AG04450 (cell line): ENCODE measurements at places on chromosomes 13 and 19.

DNA sequence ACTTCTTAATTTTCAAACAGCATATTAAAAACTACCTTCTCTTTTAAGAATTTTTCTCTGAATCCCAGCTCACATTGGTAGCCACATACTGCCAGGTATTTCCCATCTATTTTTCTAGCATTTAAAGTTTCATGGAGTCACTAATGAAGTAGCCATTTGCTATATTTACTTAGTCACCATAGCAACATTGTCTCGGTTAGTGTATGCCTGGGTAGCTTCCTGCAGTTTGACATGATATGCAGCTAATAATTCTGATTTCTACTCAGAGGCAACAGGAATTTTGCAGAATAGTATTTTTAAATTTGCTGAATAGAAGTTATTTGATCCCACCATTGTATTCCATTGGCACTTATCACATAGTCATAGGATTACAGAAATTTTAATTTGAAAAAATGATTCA is 30.9 kb upstream of the KCTD4 start:
- no peak for DNase-seq

DNA sequence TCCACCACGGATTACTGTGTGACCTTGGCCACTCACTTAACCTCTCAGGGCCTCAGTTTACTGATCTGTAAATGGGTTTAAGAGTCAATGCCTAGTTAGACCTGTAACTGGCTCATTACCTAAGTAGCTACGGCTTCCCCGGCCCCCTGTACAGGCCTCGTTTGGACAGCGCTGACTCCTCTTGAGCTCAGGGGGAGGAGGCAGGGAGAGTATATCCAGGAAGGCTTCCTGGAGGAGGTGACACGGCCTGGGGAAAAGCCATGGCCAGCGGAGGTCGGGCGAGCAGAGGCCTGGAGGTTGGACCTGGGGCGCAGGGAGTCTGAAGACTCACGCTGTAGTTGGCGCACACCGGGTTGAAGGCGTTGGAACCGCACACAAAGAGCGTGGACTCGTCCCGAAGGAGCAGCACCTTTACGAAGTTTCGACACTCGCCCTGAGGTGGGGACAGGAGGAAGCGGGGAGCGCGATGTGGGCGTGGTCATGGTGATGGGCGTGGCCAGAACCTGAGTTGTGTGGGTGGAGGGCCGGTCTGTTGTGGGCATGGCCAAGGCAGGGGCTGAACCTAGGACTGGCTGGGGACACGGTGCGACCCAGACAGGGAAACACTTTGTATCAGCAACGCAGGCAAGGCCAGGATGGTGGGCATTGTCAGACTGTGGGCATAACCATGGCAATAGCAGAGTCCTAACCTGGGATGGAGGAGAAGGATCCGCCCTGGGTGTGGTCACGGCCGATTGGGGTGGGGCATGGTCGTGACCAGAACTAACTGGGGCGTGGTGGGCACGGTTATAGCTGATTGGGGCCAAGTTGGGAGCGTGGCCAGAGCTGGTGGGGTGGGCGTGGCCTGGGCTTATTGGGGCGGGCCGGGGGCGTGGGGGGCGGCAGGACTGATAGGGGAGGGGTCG is 3.6 kb downstream of the SEMA6B start:
- no peak for DNase-seq

DNA sequence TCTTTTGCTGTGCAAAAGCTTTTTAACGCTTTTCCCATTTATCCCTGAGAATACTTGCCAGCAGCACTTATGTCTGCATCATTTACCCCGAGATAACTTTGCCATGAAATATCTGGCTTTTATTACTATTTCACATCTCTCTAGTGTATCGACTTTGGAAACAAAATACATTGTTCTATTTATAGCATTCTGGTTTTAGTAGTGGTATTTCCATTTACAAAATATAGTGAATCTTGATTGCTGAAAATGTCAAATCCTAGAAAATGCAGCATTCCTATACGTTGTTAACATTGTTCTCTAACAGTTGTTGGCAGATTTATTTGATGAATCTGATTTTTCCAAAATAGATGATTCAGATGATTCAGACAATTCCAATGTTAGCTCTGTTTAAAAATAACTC is 189.3 kb upstream of the SPRY2 start:
- DNase-seq = no peak

DNA sequence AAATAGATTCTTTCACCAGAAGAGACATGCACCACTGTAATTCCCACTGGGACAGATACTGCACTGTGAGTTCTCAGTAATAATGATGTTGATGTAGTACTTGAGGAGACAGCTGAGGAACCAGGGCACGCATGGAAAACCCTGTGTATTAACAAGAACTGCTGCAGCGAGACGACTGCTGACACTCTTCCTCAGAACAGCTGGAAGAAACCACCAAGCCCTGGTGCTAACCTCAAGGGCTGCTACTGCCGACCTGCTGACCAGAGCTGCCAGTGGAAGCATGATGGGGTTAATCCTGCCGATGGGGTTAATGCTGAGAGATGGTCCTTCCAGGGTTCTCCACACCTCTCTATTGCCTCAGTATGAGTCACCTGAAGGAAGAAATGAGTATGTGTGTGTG is 45.6 kb downstream of the EDNRB start:
- DNase-seq = no peak

DNA sequence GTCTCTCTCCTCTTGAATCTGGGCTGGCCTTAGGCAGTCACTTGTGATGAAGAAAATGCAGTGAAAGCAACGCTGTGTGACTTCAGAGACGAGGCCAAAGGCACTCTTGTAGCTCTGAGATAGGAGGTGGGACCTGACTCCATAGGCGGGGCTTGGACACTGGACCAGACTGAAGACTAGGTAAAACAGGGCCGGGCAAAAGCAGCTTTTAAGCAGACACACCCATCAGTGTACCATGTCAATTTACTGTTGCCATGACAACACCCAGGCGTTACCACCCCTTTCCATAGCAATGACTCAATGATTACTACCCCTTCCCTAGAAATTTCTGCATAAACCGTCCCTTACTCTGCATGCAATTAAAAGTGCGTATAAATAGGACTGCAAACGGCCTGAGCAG is 6.6 kb upstream of the EID2 start:
- no peak for DNase-seq

DNA sequence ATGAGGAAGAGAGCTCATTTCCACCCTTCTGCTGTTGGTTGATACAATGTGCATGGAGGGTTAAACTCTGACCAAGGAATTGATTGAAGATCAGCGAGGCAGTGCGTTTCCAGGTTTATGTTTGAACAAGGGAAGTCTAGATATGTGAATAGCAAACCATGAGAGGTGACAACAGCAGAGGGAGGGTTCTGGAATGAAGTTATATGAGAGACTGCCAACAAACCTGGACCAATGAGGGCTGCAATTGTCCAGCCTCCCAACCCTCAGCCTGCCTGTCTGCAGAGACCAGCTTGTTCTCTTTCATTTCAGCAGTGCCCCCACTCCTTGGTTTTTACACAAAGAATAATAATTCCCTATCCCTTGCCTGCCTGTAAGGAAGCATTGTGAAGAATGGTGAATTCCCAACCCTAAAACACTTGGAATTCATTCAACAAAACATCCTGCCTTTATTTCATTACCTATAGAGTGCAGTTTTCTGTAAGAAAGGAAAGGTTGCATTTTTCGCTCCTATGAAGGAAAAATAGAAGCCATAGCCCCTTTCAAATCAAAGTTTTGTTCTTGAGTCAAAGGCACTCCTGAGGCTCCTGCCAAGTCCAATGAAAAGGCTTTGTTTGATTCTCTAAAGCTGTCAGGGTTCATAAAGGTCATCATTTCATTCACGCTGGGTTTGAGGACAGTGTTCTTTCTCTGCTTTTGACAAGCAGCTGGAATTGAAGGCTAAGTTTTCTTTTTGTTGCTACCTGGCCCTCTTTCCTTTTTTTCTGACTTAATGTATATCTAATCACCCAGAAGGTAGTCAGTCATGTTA is 53.6 kb upstream of the ABCC4 start:
- no peak for DNase-seq

GRCh38 chr13:88541994-88542393 is 870.8 kb downstream of the SLITRK5 start:
- no peak for DNase-seq

DNA sequence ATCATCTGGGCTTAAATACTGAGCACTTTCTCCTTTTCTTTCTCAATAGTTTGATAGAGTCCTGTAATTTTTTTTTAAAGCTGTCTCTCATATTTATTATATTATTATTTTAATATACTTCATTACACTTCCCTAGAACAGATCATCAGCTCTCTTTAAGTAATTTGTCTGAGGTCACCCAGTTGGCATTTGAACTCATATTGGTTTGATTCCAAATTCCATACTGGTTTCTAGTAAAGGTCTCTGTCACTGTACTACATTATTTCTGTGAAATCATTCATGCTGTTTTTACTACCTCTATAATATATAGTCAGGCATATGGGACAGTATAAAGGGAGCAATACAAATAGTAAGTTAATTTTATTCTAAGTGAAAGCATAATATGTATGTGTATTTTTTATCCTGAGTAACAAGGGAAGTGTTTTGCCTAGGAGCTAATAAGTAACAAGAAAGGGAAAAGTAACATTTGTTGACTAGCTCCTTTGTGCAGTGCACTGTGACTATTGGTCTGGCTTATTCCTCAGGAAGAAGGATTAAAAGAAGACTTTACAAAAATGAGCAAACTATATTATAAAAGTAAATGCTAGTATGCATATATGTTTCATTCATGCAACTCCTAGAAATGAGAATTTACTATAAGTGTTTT is 14.3 kb downstream of the LPAR6 start:
- no peak for DNase-seq

DNA sequence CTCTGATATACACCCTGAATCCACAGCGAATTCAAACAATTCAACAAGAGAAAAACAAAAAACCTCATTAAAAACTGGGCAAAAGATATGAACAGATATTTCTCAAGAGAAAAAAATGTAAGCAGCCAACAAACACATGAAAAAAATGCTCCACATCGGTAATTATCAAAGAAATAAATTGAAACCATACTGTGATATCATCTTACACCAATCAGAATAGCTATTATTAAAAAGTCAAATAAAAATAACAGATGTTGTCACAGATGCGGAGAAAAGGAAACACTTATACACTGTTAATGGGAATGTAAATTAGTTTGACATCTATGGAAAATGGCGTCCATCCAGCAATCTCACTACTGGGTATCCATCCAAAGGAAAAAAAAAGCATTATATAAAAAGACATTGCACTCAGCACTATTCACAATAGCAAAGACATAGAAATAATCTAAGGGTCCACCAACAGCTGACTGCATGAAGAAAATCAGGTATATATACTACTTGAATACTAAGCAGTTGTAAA is 1495.0 kb upstream of the PCDH20 start:
- DNase-seq = no peak

DNA sequence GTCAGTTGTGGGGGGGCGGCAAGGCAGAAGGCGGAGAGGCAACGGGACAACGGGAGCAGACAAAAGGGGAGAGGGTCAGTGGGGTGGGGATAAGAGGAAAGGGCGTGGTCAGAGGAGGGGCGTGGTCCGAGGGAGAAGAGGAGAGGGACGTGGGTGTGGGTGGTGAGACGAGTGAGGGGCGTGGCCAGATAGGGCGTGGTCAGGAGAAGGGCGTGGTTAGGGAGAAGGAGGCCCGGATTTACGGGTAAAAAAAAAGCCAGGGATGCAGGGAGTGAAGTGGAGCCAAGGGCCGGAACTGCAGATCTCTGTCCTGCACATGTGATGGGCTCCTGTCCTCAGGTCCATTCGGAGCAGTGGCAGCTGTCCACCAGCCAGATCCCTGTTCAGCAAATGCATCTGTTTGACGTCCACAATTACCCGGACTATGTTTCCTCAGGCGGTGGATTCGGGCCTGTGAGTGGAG is 21.5 kb downstream of the CPT1C start:
- no peak for DNase-seq

- DNase-seq = no peak
Observed at GRCh38 chr13:57326532-57326931, 159.5 kb downstream of the PRR20E start.

- no peak for DNase-seq
Observed at GRCh38 chr13:26075498-26075897, 23.7 kb upstream of the SHISA2 start.

DNA sequence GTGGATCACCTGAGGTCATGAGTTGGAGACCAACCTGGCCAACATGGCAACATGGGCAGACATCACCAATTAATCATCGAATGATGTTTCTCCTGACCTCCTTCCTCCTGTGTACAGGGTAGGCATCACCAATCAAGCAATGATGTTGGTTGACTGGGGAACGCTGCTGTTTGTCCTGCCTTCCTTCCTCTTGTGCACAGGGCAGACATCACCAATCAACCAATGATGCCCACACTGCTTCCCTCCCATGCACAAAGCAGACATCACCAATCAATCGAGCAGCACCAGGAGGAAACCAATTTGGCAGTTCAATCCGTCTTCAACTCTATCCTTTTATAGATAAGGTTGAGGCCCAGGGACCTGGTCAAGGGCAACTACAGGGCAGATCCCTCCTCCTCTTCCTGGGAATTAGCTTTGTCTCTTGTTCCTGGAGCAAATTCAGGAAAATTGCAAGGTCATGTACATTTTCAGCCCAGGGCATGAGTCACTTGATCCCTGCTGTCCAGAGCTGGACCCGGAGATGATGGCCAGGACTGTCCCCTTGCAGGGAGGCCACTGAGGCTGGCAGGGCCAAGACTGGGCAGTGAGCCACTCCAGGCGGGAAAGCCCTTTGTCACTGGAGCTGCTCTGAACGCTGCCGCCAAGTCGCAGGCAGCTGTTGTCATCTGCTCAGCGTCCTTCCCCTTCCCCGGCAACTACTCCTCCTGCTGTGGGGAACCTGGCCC is 5.3 kb upstream of the CSNK1G2 start:
- DNase-seq = no peak

DNA sequence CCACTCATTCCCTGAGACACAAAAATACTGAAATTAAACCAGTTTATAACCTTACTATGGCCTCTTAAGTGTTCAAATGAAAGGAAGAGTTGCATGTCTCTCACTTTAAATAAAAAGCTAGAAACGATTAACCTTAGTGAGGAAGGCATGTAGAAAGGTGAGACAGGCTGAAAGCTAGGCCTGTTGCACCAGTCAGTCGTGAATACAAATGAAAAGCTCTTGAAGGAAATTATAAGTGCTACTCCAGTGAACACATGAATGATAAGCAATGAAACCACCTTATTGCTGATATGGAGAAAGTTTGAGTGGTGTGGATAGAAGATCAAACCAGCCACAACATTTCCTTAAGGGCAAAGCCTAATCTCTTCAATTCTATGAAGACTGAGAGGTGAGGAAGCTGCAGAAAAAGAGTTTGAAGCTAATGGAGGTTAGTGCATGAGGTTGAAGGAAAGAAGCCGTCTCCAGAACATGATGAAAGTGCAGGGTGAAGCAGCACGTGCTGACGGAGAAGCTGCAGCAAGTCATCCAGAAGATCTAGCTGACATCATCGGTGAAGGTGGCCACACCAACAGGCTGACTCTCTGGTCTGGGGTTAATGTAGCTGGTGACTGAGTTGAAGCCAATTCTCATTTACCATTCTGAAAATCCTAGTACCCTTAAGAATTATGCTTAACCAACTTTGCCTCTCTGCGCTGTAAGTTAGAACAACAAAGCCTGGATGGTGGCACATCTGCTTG is 94.5 kb upstream of the TEX29 start:
- no peak for DNase-seq

- peak; percentile 58 for DNase-seq
Observed at GRCh38 chr19:36771261-36772231, 1.1 kb downstream of the ZNF850 start.
